ENCODE measurements at places on chromosomes 4 and X.

- DNase-seq: peak; percentile 0
Observed at GRCh38 chrX:5051831-5052491, 1176.7 kb downstream of the NLGN4X start.

DNA sequence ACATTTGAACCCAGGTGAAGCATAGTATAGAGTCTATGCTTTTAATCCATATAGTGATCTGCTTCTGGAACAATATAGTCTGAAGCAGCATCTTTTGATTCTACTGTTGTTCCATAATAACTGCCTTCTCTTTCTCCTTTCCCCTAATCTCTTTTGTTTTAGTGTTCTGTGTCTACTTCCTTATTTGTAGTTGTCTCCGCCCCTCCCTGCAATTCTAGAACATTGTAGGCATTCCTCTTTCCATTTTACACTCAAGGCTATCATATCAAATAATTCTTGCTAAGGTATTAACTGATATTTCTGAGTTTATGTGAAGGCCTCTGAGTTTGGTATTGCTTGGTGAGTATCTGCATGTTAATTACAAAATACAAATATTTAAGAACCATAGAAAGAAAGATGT lies 11.6 kb downstream of the BLTP1 start:
- no peak for DNase-seq

- DNase-seq: no peak
Observed at GRCh38 chrX:134443461-134443860, 16.5 kb upstream of the HPRT1 start.

DNA sequence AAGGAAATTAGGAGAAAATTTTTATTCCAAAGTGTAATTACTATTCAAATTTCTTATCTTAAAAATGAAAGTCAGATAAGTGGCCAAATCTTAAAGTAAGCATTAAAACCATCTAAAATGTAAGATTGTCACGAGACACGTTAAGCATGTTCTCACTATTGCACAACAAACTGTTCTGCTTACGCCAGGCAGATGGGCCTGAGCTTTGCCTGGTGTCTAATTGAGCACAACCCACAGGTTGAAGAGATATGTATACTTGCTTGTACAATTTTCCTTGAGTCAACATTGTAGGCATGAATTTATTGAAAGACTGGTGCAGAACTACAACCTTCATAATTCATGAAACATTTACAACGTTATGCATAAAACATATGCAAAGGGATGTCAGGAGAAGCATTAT lies 3.9 kb downstream of the RNF128 start:
- DNase-seq: no peak

DNA sequence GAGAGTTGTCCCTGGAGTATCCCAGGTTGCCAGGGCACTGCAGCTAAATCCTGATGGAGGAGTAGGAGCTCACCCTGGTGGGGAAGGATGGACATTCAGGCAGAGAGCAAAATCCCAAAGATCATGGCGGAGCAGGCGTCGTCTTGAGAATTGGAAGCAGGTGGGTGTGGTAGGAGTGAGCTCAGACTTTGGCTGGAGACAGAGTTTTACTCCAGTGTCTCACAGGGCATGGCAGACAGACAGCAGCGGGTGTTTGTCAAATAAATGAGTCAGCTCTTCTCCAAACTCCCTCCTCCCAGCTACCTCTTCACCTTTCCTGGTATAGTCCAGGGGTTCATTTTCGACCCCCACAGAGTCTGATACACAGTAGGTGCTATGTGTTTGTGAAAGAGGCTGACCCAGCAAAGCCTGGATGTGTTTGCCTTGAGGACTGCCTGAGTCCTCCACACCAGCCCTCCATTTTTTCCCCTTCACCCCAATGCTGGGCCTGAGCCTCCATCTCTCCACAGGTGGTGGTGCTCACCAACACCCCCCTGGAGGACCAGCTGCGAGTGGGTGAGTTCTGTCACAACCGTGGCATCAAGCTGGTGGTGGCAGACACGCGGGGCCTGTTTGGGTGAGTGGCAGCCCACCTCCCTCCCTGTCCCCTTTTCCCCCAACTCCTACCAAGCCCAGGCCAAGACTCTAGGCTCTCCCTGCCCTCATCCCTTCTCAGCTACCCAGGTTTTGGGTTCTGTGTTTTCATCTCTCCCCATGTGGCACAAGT lies 6.9 kb downstream of the UBA1 start:
- no peak for DNase-seq

GRCh38 chrX:6238576-6238975 lies 9.9 kb upstream of the NLGN4X start:
- no peak for DNase-seq

GRCh38 chr4:36740796-36741310 lies 459.4 kb downstream of the DTHD1 start:
- DNase-seq: no peak

DNA sequence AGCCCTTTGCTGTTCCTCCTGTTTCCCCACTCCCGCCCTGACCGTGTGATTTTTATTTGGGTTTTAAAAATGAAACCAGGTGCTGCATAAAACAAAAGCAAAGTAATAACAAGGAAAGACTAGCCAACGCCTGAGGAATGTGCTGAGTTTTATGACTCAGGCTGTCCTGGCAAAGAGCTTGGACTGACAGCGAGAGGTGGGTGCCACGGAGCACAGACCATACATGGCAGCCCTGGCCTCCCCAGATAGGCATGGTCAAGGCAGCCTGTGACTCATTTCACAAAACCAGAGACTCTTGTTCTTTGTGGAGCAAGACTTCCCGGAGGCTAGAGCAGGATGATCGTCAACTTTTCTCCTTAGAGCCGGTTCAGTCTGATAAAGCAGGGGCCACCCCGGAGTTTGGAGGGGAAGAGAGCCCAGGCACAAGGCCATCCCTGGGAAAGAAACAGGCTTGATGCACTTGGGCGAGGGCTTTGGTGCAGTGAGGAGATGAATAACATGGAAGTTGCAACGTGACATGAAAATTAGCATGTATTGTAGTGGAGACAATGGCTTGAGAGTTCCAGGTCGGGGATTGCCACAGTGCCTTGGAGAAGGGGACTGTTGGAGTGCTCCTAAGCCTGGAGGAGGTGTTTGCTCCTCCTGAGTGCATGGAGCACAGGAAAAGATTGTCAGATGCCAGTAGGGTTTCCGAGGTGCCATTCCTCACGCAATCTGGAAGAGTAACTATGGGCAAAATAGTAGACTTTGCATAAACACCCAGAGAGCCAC lies 54.8 kb downstream of the C4orf51 start:
- DNase-seq: no peak

GRCh38 chrX:47146936-47147859 lies 2.2 kb downstream of the RBM10 start:
- DNase-seq: no peak

Data from CD4-positive, alpha-beta T cell treated with Interleukin-21 for 1 hour (primary cell).